NCI-H524 (cell line): ENCODE measurements at places on chromosomes 3 and 15.
A peak's percentile ranks its signal among the peaks of the same experiment; 100 is the strongest.

DNA sequence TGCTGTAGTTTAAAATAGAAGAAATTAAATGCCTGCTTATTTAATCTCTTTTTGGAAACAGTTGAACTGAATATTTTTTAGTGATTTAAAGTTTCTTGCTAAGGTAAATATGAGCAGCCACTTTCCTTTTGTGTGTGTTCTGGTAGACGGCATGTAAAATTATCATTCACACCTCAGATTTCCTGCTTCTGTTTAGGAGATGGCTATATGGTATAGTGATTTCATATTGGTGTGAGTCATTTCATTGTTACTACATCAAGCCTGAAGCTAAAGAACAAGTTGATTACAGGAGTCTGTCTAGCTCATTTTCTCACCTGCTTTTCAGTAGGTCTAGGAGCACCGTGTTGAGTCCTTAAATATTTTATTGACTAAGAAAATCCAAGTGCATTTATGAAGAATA lies 2.2 kb downstream of the LRCH3 start:
- DNase-seq = no peak

DNA sequence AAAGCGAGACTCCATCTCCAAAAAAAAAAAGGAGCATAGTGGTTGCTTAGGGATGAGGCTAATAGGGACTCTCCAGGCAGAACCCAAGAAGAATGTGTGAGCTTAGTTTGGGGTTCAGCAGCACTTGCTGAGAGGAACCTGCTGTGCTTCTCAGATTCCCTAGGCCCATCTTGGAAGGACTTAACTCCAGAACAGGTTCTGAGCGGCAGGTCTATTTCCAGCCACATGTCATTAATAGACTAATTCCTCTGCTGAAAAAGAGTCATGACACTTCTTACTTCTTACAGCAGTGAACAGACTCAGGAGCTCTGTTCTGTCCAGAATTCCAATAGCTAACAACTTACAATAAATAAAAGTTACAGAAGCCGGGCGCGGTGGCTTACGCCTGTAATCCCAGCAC lies 22.5 kb downstream of the RHOA start:
- DNase-seq = no peak

DNA sequence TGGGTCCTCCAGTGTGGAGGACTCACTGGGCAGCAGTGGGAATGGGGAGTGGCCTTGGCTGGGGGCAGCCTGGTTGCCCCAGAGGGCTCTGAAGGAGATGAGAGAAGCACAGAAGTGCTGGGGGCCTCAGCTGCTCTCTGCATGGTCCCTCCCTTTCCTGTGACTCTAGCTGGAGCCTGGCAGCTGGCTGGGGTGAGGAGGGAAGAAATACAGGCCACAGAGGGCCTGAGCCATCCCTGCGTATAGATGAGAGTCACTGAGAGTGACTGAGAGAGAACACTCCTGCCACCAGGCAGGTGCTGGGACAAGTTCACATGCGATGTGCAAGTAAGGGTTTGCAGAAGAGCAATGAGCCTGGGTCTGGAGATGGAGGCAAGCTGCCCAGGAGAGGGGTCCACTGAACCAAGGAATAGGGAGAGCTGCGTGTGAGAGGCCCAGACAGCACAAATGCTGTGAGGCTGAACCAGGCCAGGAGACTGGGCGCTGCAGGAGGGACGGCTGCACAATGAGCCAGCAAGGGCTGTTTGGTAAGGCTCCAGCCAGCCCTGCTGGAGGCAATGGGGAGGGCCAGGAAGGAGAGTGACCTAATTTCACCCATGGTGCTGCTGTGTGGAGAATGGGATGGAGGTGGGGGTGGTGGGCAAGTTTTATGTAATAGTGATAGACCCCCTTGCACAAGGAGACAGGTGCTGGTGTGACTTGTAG lies 87.2 kb downstream of the CLSTN2 start:
- peak; percentile 45 for DNase-seq

DNA sequence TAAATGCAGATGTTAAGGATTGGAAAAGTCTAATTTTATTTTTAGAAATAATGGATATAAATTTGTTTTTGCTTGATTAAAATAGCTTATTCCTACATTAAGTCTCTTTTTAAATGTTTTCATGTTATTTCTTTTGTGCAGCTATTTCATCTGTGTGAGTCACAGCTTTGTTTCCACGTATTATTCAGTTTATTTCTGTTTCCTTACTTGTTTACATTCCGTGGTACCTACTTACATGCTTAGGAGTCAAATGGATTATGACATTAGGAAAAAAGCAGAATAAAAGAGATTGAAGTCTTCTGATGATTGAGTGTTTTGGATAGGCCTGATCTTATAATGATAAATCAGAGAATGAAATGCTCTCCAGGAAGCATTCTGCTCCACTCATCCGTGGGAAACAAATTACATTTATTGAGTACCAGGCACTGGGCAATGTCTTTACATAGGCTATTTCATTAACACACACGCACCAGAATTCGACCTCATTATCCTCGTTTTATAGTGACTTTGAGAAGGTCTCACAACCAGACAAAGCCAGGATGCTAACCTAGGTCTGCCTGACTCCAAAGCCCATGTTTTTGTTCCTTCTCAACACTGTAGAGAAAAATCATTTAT lies 38.1 kb upstream of the RASA2 start:
- no peak for DNase-seq

GRCh38 chr15:87873516-87873915 lies 383.0 kb downstream of the NTRK3 start:
- no peak for DNase-seq

GRCh38 chr15:72835294-72835890 lies 51.8 kb upstream of the ADPGK start:
- peak; percentile 97 for DNase-seq

DNA sequence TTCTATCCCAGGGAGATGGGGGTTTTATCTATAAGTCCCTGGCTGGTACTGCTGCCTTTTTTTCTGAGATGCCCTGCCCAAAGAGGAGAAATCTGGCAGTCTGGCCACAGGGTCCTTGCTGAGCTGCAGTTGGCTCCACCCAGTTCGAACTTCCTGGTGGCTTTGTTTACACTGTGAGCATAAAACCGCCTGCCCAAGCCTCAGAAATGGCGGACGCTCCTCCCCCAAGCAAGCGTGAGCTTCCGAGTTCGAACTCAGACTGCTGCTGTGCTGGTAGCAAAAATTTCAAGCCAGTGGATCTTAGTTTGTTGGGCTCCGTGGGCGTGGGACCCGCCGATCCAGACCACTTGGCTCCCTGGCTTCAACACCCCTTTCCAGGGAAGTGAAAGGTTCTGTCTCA lies 126.8 kb upstream of the SUCLG2 start:
- no peak for DNase-seq

GRCh38 chr15:89335298-89336041 lies 846 bp upstream of the POLG start:
- DNase-seq = peak; percentile 77

DNA sequence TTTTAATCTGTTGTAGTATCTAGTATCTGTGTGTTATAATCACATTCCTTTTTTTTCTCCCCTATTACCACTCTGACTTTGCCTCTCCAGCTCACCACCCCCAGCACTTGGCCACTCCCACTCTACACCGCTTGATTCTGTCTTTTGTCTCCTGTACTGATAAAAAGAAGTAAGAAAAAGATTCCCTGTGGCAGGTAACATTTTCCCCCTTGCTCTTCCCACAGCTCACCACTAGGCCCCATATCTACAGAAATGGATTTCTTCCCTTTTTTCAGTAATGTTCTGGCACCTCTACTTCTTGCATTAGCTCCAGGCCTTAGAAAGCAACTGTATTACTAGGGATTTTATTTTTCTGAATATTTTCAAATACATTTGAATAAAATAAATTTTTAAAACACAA lies 25.6 kb downstream of the KCNH8 start:
- no peak for DNase-seq

DNA sequence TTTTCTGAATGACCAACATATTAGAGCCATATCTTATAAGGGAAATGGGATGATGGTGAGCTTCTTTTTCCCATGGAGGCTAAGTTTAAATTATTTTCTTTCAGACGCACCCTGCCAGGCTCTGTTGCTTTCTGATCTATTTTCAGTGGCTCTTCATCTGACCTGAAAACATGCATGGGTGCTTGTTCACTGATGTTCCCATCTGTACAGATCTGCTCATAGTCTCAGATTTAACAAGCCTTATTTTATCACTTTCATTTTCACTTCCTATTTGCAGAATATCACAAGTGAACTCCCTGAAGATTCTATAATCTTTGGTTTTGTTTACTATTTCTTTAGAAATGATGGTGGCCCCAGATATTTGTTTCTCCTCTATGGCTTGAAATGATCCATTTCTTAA lies 31.1 kb upstream of the SUCLG2 start:
- DNase-seq = no peak

DNA sequence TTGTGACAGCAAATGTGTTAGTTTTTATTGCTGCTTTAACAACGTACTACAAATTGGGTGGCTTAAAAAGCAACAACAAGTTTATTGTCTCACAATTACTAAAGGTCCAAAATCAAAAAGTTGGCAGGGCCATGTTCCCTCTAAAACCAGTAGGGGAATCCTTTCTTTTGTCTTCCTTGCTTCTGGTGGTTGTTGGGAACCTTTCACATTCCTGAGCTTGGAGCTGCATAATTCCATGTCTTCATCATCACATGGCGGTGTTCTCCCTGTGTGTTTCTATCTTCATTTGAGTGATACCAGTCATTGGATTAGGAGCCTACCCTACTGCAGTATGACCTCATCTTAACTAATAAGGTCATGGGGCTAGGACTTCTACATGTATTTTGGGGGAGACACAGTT lies 7.4 kb downstream of the SPRED1 start:
- DNase-seq = no peak

- DNase-seq = no peak
Measured at GRCh38 chr3:190585805-190586630, 72.1 kb downstream of the IL1RAP start.

GRCh38 chr3:157120071-157120892 lies 39.7 kb downstream of the CCNL1 start:
- DNase-seq = no peak

GRCh38 chr3:128882719-128883118 lies 3.3 kb downstream of the ACAD9 start:
- no peak for DNase-seq

GRCh38 chr3:5205165-5205941 lies 17.8 kb downstream of the EDEM1 start:
- DNase-seq = no peak

GRCh38 chr15:92733090-92733933 lies 77.7 kb upstream of the FAM174B start:
- no peak for DNase-seq

- peak; percentile 66 for DNase-seq
Measured at GRCh38 chr3:123105201-123106189, 38.7 kb downstream of the PDIA5 start.

DNA sequence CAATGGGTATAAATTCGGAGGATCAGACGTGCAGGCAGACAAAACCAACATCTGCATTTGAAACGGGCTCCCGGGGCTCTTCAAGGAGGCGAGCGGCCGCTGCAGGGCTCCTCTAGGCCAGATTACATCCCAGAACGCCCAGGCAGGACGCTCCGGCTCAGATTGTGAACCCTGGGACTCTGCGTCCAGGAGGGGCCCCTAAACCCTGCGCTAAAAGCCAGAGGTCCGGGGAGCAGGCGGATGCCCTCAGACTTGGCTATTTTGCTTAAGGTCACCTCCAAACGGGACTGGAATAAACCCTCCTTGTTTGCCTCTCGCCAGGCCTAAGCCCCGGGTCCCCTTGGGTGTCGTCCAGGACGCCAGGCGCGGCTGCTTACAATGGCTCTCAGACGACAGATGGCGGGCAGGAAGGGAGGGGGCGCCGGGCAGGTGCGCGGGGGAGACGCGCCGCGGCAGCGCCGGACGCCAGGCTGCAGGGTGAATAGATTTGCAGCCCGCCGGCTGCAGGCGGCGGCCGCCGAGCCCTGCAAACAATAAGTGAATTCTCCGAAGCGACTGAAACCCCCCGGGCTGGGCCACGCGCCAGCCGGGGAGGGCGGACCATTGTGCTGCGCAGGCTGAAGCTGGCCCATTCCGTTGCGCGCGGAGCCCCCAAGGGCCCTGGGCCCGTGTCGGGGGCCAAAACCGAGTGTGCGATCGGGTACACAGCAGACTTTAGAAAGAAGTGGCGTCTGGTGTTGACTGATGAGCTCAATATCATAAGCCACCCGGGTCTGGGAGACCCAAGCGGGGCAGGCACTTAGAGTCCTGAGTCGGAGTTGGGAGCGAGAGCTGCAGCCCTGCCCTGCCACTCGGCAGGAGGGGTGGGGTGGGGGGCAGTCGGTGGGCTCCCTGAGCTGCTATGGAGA lies 32.3 kb upstream of the AMOTL2 start:
- peak; percentile 97 for DNase-seq

DNA sequence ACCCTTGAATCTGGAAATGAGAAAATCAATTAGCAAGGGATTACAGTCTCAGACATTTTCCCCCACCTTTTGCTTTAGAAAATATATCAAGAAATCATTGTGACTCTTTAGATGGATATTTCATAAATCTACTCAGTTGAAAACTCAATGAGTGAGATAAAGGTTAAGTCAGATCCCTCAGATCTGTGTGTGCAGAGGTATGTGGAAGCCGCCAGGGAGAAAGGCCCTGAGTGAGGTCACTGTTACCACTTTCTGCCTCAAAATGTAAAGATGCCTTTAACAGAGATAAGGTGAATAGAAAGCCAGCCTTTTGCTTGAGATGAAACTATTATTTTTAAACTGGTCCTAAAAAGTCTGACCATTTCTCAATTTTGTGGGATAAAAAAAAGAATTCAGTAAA lies 225.6 kb upstream of the HES1 start:
- no peak for DNase-seq

- DNase-seq = no peak
Measured at GRCh38 chr3:16759227-16759903, 125.4 kb upstream of the PLCL2 start.

DNA sequence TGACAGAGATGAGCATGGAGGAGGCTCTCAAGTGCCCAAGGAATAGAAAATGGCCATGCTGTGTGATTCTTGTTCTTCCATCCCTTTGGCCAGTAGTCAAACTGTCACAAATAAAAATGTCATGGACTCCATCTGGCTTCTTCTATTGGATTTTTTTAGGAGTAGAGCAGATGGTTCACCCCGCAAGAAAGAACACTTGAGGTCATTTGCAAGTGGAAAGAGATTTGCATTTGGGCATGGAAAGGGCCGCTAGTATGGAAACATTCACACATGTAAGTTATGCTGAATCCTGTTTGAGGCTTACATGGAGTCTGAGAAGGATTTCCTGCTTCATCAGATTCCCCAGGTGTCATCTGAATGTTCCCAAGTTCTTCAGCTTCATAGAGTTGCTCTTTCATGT lies 53.1 kb upstream of the CFAP161 start:
- DNase-seq = peak; percentile 92

DNA sequence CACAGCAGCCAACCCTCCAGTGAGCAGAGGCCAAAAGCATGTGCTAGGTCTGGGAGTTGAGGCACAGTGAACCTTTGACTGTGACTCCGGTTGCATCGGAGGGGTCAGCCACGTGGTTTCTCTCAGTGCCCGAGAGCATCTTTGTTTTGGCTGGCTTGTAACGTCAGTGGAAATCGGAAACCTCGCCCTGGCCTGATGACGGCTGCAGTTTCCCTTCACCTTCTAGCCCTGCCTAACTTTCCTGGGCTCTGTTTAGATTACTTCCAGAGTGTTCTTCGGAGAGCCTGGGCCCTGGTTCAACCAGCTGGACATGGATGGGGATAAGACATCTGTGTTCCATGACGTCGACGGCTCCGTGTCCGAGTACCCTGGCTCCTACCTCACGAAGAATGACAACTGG lies 56.6 kb downstream of the MESD start:
- DNase-seq = no peak
